CD4-positive, alpha-beta T cell treated with Interleukin-4 for 4 hours (primary cell): ENCODE measurements at places on chromosomes 2 and 18.

DNA sequence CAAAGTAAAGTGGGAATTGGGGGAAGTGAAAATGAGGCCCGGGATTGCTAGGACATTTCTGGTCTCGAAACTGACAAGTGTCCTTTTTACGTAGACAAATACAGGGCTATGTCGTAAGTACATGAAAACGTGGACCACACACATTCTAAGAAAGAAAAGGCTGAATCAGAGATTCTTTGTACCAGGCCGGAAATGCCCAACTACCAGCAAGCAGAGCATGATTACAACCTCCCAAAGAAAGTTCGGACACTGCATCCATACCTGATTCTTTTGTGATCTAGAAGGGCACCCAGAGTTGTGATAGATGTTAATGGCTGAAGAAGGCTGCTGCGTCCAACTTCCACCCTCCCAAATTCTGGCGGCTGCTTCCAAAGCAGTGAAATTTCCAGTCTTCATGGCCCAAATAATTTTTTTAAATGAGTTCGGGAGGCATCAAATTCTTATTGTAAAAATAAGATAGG is 1.7 kb downstream of the RBMS1 start:
- DNase-seq, result no peak

DNA sequence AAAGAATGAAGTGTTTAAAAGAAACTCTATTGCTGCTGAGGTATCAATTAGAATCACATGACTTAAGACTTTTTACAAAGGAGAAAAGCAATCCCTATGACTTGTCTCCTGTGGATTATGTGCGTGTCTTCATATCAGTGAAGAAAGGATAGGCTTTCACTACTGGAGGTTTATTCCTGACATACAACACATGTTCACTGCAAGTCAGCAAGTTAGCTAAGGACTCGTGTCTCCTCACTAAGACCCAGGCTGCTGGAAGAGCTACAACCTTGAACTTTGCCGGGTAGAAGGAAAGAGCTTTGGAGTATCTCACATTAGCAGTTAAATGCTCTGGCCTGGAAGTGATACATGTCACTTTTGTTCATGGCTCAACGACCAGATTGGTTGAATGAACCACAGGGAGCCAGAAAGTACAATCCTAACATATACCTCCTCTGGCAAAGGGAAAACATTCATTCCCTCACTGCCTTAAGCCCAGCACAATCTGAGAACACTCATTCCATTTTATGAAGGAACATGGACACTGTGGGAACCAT is 215.3 kb downstream of the RNF152 start:
- DNase-seq, result no peak

DNA sequence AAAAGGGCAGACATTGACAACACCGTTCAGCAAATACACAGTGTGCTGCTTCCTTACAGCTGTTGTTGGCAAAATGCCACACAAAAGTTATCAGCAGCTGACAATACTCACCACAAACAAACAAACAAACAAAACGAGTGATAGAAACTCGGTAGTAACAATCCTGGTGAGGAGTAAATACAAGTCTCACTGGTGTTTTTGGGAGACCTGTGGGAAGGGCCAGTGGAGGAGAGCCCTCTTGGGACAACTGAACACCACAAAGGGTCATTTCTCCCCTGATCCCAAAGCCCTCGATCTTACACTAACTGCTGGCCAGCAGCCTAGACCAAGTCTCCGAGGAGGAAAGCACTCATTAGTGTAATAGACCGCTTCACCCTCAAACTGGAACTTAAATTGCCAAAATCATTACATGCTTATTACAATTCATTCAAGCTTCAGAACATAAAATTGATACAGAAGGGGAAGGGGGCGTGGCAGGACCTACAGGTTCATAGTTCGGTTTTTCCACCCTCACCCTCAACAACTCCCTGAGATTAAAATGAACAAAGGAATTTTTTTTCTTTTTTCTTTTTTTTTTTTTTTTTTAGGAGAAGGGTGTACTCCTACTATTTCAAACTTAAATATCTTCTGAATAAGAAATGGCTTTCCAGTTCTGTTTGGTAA is 5.0 kb downstream of the AP1S3 start:
- no peak for DNase-seq

DNA sequence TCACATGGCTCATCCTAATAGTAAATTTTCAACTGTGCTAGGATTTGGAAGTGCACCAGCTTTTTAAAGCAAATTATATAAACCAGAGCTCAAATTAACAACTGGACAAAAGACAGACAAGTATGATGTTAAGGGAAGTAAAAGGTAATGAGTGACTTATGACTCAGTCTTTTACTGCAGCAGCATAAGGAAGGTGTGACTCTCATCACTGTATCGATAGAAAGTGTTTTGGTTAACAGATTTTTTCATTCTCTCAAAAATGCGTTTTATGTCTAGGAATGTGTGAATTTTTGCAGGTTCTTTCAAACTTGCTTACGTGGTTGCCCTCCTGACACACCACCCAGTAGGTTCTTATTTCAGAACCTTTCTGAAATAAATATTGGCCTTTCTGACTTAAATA is 244.2 kb upstream of the BOD1L2 start:
- DNase-seq, result no peak

DNA sequence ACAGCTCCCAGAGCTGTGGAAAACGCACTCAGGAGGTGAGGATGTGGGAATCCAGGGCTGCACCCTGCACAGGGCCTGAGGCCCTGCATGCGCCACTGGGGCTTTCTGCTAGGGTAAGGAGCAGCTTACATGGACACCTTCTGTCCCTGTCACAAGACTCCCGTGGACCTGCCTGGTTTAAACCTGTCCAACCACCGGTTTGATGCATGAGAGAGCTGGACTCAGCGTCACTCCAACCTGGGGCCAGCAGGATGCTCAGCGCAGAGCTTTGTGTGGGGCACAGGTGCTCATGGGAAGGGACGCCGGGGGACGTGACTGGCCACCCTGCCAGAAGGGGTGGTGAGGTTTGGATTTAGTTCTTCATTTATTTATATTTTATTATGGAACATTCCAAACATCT is 24.2 kb downstream of the SNORC start:
- DNase-seq, result no peak

GRCh38 chr2:7419186-7419585 is 502.0 kb downstream of the RNF144A start:
- no peak for DNase-seq

DNA sequence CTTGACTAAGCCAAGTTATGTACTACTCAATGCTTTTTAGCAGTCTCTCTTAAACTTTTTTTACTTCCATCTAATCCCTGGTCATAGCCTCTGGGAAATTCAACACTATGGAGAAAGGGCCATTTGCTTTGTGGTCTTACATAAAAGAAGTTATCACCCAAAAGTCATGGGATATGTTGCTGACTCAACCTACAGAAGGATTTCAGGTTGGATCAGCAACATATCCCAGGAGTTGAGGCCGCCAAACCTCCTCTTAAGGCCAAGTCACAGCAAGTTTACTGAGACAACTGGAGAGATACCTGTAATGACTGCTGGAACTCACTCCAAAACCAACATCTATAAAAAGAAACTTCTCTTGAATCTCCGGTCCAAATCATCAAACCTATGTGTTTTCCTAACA is 141.1 kb downstream of the IRS1 start:
- no peak for DNase-seq

DNA sequence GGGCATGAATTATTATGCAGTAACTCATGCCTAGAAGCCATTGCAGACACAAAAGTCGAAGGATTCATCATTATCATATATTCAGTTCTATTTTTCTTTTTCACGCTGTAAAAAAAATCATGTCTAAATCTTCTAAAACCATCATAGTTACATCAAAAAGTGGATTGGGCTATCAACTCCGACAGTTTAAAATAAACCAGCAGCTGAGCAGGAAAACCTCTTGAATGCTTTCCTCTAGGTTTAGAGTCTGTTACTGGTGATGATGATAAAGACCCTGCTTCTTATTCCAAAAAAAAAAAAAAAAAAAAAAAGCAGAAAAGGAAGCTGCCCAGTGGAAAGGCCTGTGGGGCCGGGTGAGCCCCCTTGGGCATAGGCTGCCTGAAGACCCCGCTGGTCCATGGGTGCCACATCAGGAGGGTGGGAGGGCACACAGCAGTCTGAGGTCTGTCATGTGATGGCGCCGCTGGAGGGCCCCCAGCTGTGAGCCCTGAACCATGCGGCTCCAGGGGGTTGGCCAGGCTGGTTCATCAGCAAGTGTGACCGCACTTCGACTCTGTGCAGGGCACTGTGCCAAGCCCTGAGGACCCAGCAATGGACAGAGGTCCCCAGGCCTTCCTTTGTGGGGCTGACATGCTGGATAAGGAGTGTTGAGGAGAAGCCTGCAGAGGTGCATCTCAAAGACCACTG is 199.6 kb downstream of the EIPR1 start:
- no peak for DNase-seq

- no peak for DNase-seq
Measured at GRCh38 chr18:67766930-67767329, 250.4 kb upstream of the DSEL start.

DNA sequence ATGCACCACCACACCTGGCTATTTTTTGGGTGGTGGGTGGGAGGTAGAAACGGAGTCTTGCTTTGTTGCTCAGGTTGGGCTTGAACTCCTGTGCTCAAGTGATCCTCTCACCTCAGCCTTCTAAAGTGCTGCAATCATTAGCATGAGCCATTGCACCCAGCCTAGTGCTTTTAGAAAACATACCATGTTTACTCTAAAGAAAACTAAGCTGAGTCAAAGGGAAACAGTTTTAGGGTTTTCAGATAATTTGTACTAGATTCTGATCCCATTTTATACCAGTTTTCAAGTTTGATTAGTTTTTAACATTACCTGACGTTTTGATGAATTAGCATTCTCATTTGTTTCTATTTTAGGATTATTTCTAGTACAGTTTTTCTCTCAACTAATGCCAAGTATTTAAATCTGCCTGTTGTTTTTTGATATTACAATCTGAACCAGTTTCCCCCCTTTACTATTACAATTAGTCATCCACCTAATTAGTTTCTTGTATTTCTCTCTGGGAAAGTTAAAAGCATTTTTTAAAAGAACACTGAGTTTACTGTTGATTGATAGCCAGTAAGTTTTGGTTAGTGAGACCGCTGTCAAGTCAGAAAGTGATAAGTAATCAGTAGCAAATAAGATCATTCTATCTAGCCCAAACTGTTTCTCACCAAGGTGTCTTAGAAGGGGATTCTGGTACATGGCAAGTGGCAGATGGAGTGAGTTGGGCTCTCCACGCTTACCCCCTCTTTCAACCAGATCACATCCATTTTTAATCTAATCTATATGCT is 24.2 kb upstream of the TBR1 start:
- no peak for DNase-seq

DNA sequence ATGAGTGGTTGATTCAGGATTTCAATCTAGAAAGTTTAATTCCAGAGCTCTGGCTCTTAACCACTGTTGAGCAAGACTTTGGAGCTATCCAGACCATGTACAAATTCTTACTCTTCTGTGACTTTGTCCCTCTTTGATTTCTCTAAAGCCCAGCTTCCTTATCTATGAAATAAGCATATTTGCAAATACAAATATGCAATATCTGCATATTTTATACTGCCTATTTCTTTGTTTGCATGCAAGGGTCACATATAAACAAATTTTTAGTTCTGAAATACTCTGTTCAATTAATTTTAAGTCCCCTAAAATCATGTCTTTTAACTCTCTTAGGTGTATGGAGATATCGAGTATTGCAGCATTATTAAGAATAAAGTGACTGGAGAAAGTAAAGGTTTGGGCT is 5.5 kb downstream of the RBM45 start:
- DNase-seq, result no peak

GRCh38 chr2:172351586-172351985 is 75.8 kb upstream of the ITGA6 start:
- no peak for DNase-seq

DNA sequence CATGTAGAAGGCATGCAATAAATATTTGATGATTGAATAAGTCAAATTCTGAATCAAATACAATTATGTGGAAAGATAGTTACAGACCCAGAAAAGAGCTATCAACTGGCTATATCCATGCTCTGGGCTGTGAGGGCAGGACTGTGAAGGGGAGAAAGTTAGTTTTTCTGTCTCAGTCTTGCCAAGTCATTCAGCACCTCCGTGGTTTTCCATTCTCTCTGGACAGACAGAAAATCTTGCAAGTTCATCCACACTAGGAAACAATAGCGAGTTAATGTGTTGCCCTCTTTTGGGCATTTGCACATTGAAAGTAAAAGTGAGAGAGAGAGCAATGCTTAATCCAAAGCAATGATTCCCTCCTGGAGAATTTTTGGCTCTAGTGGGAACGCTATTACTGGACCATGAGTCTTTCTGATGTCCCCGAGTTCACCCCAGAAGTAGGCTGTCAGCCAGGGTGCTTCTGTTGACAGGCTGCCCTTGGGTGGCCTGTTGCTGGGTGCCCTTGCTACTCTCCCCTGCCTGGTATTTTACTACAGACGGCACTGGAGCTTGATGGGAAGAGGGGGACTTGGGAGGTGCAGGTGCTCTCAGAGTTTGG is 238.3 kb downstream of the LOXHD1 start:
- DNase-seq, result no peak

DNA sequence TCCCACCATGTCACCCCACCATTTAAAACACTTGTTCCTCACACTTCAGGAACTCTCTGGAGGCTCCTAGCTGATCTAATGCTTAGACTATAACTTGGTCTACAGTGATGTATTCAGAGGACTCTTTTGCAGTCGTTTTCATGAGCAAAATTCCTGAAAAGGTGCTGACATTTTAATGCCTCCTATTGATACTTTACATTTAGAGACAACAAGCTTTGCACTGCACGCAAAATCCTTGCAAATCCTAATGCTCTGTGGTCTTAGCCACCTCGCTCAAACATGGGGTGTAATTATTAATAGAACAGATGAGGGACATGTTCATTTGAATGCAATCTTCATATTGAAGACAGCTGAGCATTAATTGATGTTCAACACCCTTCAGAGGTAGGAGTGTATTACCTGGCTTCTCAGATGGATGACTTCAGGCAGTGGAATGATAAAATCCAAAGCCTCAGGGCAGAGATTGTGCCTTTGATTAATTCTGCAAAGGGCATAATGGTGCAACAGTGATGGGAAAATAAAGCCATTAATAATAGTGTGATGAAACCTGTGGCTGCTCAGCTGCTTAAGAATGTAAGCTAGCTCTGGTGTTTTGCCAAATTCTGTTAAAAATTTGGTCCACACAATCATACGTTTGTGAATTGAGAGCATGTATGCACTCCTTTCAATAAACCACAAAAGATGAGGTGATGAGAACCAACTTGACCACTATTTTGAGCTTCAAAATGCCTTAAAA is 5.4 kb downstream of the CTAGE1 start:
- DNase-seq, result no peak

GRCh38 chr2:54528311-54528955 is 72.3 kb downstream of the SPTBN1 start:
- DNase-seq, result no peak

GRCh38 chr18:29855637-29856036 is 1186.9 kb downstream of the DSC3 start:
- no peak for DNase-seq
